NCI-H1694 (cell line): ENCODE measurements at places on chromosomes 4 and X.

DNA sequence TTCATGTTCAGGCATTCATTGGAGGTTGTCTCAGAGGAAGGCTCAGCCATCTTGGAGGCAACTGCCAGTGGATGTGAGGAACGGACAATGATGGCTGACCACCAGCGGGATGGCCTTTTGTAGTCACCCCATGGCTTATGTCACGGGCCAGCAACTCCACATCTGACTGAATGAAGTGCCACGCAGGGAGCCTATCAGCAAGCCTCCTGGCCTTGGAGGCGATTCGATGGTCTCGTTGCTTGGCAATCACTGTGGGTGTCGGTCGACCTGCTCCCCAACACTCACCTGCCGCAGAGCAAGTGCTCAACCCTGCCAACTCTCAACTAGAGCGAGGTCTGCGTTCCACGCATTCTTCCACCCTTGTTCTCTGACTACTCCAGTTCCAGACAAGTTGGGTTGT is 7.4 kb downstream of the H2BW2 start:
- no peak for DNase-seq

- DNase-seq, result no peak
Measured at GRCh38 chrX:149853925-149854324, 27.1 kb upstream of the MAGEA8 start.

DNA sequence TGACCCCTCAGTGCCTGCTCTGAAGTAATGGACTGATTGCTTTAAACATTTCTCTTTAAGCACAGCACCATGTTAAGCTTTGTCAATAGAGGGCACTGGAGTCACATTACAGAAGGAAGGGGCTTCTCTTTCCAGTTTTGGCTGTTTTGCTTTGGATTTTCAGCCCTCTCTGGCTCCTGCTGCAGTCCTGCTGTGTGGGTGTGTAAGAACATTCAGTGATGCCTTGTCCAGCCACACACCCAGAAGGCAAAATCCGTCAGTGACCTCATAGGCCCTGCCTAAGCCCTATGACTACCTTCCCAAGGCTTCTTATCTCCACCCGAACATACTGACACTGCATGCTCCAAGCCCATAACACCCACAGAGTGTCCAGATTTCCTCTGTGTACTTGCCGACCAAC is 215.3 kb upstream of the CTSO start:
- peak; percentile 68 for DNase-seq

GRCh38 chr4:144399927-144400326 is 246.0 kb upstream of the HHIP start:
- no peak for DNase-seq

DNA sequence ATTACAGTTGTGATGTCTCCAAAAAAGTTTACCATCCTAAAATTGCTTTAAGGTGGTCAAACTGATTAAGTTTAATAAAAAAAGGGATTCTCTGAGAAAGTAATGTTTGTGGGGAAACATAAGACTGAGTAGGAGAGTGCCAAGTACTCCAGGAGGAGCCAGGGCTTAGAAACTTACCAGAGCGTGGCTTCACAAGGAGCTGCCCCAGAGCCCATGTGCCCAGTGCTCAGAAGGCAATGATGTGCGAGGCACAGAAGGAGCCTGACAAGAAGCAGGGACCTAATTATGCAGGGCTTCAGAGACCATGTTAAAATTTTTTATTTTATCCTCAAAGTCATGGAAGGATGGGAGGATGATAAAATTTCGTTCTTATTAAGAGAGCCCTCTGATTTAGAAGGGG is 204.2 kb downstream of the PALLD start:
- DNase-seq, result no peak

GRCh38 chrX:153226344-153227185 is 47.5 kb downstream of the MAGEA1 start:
- no peak for DNase-seq

DNA sequence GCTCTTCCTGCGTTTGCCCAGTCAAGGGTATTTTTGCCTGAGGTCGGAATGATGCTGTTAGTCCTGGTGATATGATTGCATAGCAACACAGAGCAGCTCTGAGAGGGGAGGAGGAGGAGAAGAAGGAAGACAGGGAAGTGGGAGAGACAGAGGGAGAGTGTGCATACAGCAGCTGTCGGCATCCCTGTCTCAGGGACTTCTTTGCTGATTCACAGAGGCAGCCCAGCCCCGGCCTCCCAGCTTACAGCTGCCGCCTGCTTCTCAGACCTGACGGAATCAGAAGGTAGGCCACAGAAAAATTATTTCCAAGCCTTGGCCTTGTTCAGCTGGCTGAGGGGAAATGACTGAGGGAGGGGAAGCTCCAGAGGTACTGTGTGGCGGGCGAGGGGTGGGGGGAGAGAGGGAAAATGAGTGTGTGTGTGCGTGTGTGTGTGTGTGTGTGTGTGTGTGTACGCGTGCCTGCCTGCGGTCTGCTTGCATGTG is 319 bp downstream of the DRP2 start:
- DNase-seq, result no peak

GRCh38 chrX:77786365-77786680 is 307 bp upstream of the ATRX start:
- no peak for DNase-seq

DNA sequence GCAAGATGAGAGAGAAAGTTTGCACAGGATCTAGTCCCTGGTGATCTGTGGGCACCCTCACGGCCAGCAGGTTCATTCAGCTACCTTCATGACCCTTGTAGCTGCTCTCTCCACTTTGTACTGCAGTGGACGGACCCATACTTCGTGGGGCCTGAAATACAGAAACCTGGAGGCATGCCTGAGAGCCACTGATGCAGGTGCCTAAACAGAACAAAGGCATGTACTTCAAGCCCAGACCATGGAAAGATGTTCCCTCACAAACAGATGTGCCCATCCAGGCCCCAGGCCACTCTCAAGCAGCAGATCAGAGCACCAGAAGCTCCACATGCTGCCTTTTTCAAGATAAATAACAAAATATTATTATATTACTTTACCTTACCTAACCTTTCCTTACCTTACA is 1629.0 kb downstream of the ARAP2 start:
- DNase-seq, result no peak

GRCh38 chr4:130393642-130394041 is 1297.7 kb downstream of the C4orf33 start:
- no peak for DNase-seq

DNA sequence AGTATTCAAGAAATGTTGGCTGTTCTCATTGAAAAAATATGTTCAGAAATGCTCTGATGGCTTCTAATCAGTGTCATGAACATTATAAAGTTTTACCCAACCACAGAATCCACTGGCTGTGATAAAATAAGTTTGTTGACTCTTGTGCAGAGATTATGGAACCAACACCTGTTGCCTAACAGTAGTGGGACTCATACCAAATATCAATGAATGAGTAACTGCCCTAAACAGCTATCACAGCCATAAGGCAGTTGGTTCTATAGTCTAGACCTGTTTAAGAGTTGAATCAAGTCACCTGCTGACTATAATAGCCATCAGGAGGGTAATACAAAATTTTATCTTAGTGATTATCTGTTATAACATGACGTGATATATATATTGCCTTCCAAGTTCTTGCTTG is 168.3 kb downstream of the ATOH1 start:
- no peak for DNase-seq

DNA sequence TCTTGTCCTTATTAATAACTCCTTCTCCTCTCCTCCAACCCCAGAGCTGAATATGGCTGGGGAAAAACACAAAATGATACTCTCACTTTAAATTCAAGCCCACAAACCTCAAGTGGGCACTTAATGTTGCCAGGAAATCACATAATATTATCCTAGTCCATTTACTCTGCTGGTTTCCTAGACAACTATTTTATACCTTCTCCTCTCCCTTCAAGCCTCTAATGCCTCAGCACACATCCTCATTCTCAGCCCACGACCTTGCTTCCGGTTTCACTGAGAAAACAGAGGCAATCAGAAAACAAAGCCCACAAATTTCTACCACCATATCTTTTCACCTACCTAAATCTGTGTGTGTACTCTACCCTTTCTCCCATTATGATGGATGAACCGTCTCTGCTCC is 12.1 kb upstream of the CLCN5 start:
- no peak for DNase-seq

DNA sequence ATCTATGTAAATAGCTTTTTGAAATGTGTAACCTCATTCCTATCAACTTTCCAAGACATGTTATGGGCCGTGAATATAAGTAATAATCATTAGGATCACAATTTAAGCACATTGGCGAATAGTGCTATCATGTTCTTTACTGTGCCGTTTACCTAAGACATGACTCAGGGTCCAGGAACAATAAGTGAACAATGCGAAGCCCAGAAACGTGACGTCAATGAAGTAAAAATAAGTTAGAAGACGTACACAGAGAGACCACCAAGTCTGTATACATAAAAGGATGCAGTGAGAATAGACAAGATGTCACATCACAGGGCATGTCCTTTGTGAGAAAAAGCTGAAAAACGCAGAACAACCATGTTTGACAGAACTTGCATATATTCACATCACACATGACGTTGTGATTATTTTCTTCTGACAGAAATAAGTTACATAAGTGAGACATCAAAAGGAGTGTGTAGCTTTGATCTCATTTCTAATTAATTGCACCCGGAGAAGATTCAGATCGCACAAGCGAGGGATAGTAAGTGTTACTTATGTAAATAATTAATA is 49.4 kb upstream of the FAT1 start:
- no peak for DNase-seq

DNA sequence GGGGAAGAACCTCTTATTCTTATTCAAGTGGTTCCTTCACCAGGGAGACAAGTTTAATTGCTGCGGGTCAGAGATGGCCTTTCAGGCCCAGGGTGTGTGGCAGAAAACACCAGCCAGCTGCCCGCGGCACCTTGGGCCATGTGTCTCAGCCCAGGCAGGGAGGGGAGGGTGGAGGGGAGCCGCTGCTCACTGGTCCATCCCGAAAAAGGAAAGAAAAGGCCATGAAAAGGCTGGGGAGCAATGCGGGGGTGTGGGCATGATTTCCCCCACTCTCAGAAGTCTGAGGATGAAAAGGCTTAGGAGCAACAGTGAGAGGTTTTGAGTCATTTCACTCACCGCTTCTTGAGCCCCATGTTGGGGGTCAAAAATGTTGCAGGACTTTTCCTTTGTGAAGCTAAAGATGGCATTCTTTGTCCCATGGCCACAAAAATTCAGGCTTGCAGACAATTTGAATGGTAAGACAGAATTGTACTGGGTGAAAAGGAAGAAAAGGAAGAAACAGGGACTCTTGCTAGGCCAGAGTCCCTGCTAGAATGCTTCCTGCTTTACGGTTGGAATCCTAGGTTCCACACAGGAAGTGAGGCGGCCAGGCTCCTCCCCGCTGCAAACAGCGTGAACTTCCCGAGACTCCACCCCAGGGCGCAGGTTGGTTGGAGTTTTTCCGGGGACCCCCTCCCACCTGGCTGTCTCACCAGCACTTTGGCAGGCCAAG is 17.4 kb upstream of the FAM47E start:
- DNase-seq, result no peak

GRCh38 chr4:152485726-152486276 is 50.1 kb downstream of the FBXW7 start:
- DNase-seq, result no peak

DNA sequence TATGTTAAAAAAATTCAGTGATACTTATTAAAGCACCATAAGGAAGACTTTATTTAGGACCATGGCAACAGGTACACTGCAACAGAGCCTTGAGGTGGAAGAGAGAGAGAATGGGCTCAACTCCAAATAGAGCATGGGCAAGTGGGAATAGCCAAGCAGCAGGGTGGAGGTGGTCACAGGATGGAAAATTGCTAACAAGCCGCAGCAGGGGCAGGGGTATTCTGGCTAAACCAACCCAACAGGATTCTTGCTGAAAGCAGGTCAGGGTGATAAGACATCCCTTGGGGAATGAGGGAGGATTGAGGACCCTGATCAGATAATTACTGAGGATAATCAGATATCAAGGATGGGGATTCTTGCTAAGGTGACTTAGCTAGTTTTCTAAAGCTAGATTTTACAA is 177.5 kb downstream of the ZIC3 start:
- DNase-seq, result no peak

GRCh38 chr4:186486172-186486571 is 69.2 kb downstream of the MTNR1A start:
- no peak for DNase-seq

GRCh38 chrX:12794654-12795053 is 3.4 kb downstream of the PRPS2 start:
- DNase-seq, result no peak

- DNase-seq, result no peak
Measured at GRCh38 chr4:872241-872981, 46.5 kb upstream of the CPLX1 start.

DNA sequence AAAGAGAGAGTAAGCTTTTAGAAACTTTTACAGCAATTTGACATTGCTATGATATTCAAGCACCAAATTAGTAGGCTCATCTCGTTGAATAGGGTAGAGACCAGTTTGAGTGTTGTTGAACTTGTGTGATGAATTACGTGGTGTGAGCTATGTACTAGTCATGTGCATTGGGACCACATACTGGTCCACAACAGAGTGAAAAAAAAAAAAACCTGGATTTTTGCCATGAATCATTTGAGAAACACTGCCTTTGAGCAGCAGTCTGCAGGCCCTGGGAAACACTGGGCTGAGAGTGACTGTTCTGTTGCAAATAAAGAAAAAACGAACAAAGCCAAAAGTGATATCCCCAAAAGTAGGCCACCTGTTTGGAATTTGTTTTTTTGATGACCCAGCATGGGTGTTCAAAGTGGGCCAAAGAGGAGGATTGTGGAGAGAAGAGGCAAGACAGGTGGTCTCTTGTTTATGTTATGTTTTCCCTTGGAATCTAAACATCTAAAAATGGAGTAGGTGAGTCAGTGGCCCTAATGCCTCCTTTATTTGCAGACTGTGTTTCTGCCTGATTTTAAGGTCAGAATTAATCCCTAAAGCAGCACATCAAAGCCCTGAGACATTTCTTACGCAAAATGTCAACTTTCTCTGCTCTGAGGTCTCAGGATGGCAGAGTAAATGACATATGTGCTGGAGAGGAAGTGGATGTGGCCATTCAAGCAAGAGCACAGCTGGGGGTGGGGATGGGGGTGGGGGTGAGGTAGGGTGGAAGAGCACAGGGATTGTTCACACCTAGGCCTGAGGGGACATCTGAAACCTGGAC is 33.5 kb downstream of the TAF7L start:
- DNase-seq, result no peak

- no peak for DNase-seq
Measured at GRCh38 chrX:17435476-17435875, 60.5 kb downstream of the NHS start.

- no peak for DNase-seq
Measured at GRCh38 chrX:42823443-42823842, 45.5 kb upstream of the PPP1R2C start.

DNA sequence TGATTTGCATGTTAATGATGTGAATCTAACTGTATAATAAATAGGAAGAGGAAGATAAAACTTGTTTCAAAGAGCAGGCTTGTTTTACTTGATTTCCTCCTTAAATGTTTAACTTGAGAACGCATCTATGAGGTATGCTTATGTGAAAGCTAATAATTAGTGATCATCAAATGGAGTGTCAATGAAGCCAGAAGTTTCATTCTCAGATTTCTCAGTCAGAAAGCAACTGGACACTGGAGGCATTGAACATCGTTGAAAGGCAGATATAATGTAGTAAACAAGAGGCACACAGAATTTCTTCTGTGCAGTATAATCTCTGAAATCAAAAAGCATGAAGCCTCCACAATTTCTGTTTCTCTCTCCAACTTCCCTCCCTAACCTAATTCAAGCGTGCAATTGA is 672.9 kb downstream of the ADGRL3 start:
- no peak for DNase-seq

GRCh38 chr4:157242871-157243270 is 22.3 kb downstream of the GRIA2 start:
- DNase-seq, result no peak
